ENCODE measurements at places on chromosomes 5 and 9. TPM values are rescaled to one million over a fixed set of nuclear protein-coding genes. Genes with fewer than 3 reads are reported as not detected.

GRCh38 chr5:23448627-23449026 is 58.8 kb upstream of the PRDM9 start:
- no peak for DNase-seq

GRCh38 chr5:134127988-134128647 is 13.6 kb downstream of the TCF7 start:
- DNase-seq = no peak

GRCh38 chr9:32704343-32704742 is 68.9 kb upstream of the TAF1L start:
- DNase-seq = no peak

GRCh38 chr9:124450931-124451661 is 845 bp downstream of the ADGRD2 start:
- DNase-seq = peak; percentile 26

GRCh38 chr5:28012538-28012937 is 974.2 kb upstream of the CDH9 start:
- no peak for DNase-seq

DNA sequence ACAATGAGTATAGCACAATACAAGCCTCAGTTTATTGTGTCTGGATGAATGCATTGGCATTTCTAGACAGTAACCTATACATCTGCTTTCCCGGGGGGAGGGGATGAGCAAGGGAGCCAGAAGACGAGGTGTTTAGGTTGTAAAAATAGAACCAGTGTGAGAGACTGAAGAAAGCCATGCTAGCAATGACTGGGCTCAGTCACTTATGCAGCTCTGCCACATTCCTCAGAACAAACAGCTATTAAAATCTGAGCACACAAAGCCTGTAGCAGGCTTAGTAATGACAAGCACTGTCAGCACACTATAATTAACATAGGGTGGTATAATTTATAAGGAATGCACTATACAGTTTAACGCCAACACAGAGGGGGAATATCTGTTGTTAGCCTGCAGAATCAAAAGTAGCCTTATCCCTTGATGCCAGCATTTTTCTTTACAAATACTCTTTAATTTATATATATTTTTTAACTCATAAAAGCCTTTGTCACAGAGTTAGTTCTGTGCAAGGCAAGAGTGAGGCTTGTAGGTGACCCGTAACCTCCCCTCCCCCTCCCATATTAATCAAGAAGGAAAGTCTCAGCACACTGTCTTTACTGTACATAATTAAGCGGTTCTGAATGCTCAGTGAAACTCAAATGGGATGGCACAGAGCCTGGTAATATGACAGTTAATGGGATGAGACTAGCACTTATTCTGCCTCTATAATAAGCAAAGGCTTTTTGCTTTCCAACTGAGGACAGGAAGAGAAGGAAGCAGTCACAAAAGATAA is 295.4 kb downstream of the CSNK1G3 start:
- DNase-seq = no peak

DNA sequence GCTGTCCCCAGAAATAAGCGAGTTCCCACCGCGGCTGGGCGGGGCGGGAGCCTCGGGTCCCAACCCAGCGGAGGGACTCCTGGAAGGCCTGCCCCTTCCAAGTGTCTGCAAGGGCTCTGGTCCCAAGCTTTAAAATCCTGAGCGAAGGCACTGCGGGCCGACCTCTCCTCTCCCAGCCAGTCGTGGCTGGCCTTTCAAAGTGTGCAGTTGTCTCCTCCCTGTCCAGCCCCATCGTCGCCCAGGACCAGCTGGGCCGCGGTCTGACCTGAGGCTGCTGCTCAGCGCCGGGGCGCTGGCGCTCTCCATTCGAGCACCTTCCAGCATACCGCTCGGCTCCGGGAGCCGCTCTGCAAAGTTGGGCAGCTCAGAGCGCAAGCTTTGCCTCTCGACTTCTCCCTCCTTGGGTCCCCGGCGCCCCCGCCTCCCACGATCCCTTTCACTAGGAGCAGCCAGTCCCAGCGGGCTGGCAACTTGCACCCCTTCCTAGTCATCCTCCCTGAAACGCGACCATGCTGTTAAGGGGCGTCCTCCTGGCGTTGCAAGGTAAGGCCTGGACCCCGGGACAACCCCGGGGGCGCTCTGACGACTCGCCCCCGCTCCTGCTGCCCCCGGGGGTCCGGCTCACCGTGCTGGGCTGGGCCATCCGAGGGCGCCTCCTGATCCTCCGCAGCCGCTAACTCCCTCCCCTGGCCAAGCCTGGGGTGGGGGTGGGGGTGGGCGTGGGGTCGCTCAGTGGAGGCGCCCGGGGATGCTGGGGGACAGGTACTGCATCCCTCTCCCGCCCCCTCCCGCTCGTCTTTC is at the start of gene MAMDC2:
Gene MAMDC2 (plus strand): TSS at position 160 of the 801 bp plus-strand sequence. CDS start 350 bp downstream, at position 510.
- DNase-seq = peak; percentile 81

BARHL1 gene
- not detected for total RNA-seq

C5orf52 gene
- not detected for total RNA-seq

ACOT12 gene
- total RNA-seq = 0.18 TPM

DDX4 gene
- total RNA-seq = not detected

NSG2 gene
- not detected for total RNA-seq

IRX2 gene
- total RNA-seq = 0.27 TPM

WDR31 gene
- total RNA-seq = 2.1 TPM

SPINK6 gene
- not detected for total RNA-seq

MROH2B gene
- not detected for total RNA-seq

ITK gene
- 4.8 TPM for total RNA-seq

Measured in aorta (tissue), 5 donors.